ENCODE measurements at places on chromosomes 7 and 10. TPM values are rescaled to one million over a fixed set of nuclear protein-coding genes. Genes with fewer than 3 reads are reported as not detected.

GRCh38 chr10:124743191-124744101 is 732 bp downstream of the FAM53B start:
- DNase-seq: peak; percentile 74

DNA sequence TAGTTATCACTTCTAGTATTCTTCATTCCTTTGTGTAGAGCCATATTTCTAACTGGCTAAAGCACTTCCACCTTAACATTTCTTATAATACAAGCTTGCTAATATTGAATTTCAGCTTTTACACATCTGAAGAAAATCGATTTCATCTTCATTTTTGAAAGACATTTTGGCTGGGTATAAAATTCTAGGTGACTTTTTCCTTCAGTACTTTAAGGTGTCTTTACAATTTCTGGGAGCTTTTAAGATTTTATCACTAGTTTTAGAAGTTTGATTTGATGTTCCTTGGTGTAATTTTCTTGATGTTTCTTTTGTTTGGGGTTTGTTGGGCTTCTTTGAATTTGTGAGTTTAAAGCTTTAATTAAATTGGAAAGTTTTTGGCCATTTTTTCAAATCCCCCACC is 38.5 kb upstream of the TMEM168 start:
- no peak for DNase-seq

DNA sequence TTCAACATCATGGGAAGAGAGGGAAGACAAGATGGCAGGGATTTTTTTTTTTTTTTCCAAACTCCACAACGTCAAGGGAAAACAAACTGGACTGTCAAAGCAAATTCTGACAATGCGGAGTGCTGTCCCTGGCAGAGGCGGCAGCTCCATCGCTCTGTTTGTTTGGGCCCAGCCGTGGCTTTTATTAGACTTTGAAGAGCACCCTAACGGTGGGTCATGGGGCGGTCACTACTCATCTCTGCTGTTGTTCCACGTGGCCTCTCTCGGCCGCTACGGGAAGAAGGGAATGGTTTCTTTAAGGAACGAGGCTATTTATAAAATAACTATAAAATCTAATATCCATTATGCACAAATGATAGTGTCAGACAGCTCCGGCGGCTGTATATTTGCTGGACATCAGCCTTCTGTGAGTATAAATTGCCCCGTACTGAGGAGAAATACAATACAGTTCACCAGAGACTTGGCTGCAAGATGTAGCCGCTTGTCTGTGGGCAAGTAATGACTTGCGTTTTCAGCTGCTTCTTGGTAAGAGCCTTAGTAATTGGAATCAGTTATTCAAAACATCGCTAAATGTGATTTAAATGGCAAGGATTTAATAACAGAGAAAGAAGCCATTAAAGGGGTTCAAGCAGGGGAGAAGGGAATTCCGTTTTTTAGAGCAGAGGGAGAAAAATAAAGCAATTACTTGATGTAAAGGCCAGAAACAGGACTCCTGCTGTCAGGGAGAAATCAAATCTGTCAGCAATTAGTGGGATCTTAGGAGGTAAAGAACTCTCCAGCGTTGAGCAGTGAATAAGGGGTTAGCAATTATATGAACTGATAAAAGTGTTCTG is 61.7 kb upstream of the RAB11FIP2 start:
- DNase-seq: no peak

DNA sequence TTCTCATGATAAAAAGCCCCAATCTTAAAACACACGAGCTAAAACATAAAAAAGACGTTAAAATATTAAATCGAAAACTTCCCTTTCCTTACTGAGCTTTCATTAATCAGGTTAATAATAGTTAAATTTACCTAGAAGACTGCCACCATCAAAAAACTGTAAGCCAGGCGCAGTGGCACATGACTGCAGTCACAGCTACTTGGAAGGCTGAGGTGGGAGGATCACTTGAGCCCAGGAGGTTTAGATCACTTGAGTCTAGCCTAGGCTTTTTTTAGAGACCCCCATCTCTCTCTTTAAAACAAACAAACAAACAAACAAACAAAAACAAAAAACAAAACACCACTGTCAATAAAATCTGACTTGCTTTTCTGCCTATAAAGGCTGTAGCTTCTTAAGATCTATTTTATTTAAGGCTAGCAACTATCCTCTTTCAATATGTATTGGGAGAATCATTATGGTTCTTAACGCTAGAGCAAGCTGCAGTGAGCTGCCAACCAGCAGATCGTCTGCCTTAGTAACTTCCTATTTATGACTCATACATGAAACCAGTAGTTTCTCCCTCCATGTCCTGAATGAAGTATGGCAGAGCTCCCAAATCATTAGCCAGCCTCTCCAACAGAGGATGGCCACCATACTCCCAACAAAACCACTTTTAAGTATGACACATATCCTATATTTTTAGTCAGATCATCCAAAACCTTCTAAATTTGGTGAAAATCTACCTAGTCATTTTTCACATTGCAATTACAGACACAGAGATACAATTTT is 163.7 kb downstream of the SRPK2 start:
- no peak for DNase-seq

DNA sequence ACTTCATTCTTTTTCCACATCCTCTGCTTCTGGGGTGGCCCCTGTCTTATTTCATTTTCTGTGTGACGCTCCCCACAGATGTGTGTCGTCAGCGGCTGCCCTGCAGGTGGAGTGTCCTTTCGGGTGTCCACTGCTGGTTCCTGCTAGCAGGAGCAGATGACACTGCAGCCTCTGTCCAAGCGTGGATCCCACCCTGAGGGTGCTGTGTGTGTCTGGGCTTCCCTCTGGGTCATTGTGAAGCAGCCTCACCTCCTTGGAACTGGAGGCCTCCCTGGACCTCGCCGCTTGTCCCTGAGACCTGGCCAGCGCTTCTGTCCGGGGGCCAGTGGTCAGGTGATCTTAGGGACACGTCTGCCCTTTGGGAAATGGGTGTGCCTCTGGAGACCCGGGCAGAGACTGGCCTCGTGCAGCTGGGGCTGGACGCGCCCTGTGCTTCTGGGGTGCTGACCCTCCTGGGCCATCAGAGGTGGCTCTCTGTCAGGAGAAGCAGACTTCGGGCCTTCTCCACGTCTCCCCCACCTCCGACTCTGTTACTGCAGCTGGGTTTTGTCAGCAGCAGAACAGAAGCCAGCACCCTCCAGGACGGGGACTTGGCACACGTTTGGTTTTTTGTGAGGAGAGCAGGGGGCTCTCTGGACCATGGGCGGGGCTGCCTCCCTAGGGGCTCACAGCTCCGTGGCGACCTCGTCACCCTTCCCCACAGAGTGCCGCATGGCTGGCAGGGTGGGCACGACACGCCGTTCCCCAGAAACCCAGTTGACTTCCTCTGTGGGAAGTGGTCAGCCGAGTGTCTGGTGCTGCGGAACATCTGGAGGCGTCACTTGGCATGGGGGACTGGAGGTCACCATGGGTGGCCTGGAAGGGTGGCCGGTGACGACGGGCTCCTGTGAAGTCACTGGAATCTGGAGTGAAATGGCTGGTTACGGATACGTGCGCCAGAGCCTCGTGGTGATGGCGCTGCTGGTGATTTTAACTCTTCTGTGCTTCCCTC is 48.4 kb downstream of the INPP5A start:
- no peak for DNase-seq

- DNase-seq: no peak
Measured at GRCh38 chr10:115761166-115761565, 511.8 kb downstream of the GFRA1 start.

DNA sequence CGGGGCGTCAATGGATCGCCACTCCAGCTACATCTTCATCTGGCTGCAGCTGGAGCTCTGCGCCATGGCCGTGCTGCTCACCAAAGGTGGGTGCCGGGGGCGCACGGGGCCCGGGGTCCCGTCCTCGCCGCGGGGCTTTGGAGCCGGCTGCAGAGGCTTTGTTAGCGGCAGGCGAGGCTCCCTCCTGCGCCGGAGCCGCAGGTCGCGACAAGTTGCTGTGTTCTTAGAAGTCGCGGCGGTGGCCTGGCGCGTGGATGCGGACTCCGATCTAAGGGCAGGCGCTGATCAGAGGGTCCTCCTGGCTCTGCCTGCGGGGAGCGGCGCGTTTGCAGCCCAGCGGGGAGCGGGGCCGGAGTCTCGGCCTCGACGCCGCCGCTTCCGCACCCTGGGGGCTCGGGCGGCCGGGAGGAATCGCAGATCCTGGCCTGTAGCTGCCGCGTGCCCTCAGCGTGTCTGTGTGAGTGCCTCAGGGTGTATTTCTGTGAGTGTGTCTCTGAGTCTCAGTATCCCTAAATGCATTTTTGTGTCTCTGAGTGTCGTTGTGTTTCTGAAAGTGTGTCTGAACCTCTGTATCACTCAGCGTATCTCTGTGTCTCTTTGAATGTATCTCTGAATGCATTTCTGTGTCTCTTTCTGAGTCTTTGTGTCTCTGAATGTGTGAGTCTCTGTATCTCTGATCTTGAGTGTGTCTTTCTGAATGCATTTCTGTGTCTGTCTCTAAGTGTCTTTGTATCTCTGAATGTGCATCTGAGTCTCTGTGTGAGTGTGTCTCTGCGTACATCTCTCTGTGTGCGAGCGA is 766 bp downstream of the BAMBI start:
- peak; percentile 53 for DNase-seq

DNA sequence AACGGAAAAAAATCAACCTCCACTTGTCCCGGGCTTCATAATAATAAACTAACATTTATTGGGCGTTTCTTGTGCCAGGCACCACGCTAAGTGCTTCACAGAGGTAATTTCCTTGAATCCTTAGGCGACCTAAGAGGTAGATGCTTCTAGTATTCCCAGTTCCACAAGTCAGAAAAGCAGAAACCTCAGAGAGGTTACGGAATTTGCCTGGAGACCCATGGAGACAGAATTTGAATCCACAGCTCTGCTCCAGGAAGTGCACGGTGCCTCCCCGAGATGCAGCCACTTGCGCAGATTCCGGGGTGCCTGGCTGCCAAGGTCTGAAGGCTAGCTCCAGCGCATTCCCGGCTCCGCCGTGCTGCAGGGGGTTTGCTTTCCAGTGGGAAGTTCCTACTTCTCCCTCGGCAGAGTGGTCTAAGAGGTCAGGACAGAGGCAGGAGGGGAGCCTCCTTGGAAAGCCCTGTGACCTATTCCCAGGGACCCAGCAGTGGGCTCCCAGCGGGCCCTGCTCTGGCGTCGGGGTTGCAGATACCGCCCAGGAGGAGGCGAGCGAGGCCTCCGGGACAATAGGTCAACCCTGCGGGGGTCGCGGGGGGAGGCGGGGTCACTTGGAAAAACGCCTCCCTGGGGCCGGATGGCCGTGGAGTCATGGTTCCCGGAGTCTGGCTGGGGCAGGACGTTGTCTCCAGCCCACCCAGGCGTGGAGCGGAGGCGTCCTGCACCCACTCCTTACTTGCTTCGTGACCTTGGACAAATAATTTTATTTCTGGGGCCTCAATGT is 10.1 kb upstream of the NKX2-3 start:
- DNase-seq: peak; percentile 51

DNA sequence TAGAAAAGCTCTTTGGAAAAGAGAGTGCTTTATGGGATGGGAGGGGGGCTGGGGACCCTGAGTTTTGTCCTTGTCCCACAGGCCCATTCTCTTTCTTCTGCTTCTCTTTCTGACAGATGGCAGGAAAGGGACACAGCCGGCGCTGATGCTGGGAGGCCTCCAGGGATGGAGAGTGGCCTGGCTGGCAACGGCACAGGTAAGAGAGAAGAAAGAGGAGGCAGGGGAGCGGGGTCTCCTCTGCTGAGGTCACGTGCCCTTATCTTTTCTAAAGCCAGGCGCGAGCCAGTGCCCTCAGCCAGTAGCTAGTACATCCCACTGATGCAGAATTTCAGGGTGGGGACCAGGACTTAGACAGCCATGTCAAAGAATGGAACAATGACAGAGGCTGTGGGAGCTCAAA is 9.2 kb downstream of the ZNF775 start:
- peak; percentile 46 for DNase-seq

GRCh38 chr7:98276241-98276761 is 5.2 kb upstream of the BRI3 start:
- DNase-seq: no peak

- DNase-seq: no peak
Measured at GRCh38 chr7:137018468-137018867, 150.0 kb downstream of the CHRM2 start.

DNA sequence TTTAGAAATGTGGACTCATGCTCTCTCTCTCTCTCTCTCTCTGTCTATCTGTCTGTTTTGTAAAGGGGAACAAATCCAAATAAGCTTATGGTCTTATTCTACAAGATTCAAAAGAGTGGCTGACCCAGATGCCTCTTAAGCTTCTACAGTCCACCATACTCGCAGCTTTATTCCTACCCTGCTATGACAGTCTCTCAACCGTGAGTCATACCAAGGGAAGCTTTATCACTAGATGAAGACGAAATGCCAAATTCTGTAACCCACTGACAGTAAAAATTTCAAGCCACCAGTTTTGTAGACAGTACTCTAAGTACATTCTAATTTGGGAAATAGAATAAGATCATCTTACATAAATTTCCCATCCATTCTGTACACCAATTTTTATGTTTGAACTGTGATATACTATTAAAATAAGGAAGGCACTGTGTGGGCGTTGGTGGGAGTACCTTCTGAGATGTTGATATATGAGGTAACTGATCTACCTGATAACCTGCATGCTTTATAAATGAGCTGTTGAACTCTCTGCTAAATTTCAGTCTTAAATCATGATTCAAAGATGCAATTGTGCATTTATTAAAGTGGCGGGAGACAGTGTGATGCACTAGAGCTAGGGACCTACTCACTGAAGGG is 153.2 kb downstream of the KLF6 start:
- no peak for DNase-seq

- DNase-seq: no peak
Measured at GRCh38 chr7:22114440-22114981, 168.8 kb upstream of the CDCA7L start.

GRCh38 chr7:21942955-21943354 is 2.7 kb downstream of the CDCA7L start:
- no peak for DNase-seq

DNA sequence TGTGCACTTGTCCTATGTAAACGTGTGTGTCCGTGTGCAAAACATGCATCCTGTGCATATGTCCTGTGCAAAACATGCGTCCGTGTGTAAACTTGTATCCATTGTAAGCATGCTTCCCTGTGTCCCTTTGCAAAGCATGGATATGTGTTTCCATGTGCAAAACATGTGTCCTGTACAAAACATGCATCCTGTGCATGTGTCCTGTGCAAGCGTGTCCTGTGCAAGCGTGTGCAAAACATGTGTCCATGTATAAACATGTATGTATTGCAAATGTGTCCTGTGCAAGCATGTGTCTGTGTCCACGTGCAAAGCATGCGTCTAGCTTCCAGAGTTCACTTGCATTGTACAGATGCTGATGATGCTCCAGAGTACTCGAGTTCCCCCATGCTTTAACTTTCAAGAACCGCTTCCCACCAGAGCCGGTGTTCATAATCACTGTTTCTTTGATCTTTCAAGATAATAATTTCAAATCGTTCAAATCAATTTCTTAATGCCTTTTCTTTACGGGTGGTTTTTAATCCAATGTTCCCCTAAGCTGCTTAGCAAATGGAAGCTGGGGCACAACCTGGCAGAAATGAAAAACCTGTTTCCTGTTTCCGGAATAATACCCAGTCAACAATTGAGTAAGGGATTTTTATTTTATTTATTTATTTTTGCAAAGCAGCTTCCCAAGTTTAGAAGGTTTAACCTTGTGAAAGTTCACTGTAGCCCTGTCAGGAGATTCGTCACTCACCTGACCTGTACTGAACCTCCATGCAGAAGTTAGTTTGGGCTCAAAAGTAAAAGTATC is 641 bp upstream of the ASB13 start:
- no peak for DNase-seq

CPN1 gene
- total RNA-seq: 0.14 TPM

CYP26C1 gene
- not detected for total RNA-seq

TRIM50 gene
- total RNA-seq: not detected

UTF1 gene
- not detected for total RNA-seq

SLC13A1 gene
- 0.63 TPM for total RNA-seq

ACBD7 gene
- total RNA-seq: 0.22 TPM

ASB15 gene
- not detected for total RNA-seq

TPK1 gene
- 11.4 TPM for total RNA-seq

YKT6 gene
- total RNA-seq: 79.5 TPM
